ENCODE measurements at places on chromosomes 5 and 9. TPM values are rescaled to one million over a fixed set of nuclear protein-coding genes. Genes with fewer than 3 reads are reported as not detected.

DNA sequence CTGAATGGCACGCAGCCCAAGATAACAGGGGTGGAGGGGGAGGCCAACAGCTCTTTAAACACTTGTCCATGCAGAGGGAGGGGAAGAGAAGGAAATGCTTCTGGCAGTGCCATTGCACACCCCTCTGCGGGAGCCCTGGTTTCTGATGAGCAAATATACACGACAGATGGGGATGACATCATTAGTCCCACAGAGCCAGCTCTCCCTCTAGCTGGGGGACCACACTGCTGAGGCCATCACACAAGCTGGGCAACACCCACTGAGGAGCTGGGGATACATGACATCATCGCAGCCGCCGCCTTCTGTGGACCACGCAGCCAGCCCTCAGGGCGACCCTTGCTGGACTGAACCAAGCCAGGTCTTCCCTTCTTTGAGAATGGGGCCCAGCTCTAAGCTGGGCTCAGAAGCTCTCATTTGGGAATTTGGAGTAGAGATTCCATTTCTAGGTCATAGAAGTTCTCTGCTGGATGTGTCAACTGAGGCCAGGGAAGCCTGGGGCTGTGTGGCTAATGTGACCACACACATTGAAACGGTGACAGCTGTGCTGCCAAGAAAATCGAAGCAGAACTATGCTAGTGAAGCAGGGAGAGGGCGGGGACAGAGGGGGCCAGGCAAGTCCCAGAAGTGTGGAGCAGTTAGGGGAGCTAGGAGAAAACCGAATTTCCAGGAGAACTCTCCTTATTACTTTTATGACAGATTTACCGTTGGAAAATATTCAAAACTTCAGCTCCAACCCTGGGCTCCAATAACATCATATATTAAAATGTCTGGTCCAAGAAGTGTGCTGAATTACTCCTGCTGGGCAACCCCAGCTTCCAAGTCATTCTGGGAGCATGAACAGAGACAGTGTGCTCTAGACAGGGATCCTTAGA, 79.5 kb downstream of the PRRT1B start:
- H3K4me3 ChIP-seq: peak overlapping the region; percentile 30
- H3K27ac ChIP-seq: peak overlapping the region; percentile 87
- no peak for DNase-seq
- H3K27me3 ChIP-seq: no peaks in the 10 kb centered on the region

- no peak for DNase-seq
- H3K4me3 ChIP-seq: no peak overlapping the region
- no peaks in the 10 kb centered on the region for H3K4me1 ChIP-seq
- no peaks in the 10 kb centered on the region for H3K36me3 ChIP-seq
- H3K27ac ChIP-seq: no peak overlapping the region
- no peaks in the 10 kb centered on the region for H3K27me3 ChIP-seq
Measured at GRCh38 chr9:79742110-79742721, 170.5 kb downstream of the TLE4 start.

- H3K27ac ChIP-seq: no peak overlapping the region
- H3K36me3 ChIP-seq: peaks cover 1% of the 10 kb centered on the region
- H3K4me1 ChIP-seq: no peaks in the 10 kb centered on the region
- DNase-seq: no peak
- no peaks in the 10 kb centered on the region for H3K27me3 ChIP-seq
- no peak overlapping the region for H3K4me3 ChIP-seq
Measured at GRCh38 chr9:131868766-131869165, 128.9 kb upstream of the RAPGEF1 start.

- no peak for DNase-seq
- no peak overlapping the region for H3K4me3 ChIP-seq
- H3K27ac ChIP-seq: no peak overlapping the region
- H3K36me3 ChIP-seq: peaks cover 6% of the 10 kb centered on the region
- H3K4me1 ChIP-seq: peaks cover 37% of the 10 kb centered on the region
Measured at GRCh38 chr9:5622016-5622415, 6.9 kb upstream of the RIC1 start.

GRCh38 chr5:87300176-87300575, 32.5 kb downstream of the RASA1 start:
- no peak overlapping the region for H3K27ac ChIP-seq
- no peak for DNase-seq
- H3K4me3 ChIP-seq: no peak overlapping the region
- H3K4me1 ChIP-seq: peaks cover 53% of the 10 kb centered on the region

DNA sequence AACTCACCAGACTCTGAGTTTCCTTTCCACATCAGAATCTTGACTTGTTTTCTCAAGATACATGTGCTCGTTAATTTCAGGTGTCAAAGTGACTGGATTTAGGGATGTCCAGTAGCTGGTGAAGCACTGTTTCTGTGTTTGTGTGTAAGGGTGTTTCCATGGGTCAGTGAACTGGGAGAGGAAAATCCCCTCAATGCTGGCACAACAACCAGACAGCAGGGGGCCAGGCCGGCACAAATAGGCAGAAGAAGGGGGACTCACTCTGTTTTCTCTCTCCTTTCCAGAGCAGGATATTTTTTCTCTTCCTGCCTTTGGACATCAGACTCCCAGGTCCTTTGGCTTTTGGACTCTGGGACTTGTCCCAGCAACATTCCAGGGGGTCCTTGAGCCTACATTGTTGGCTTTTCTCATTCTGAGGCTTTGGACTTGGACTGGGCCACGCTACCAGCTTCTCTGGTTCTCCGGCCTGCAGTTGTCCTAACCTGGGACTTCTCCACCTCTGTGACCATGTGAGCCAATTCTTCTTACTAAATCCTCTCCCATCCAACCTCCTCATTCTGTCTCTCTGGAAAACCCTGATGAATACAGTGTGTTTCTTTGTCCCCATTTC, 144.0 kb downstream of the CAAP1 start:
- H3K36me3 ChIP-seq: no peaks in the 10 kb centered on the region
- H3K27me3 ChIP-seq: no peaks in the 10 kb centered on the region
- H3K27ac ChIP-seq: no peak overlapping the region
- H3K4me1 ChIP-seq: no peaks in the 10 kb centered on the region

- H3K4me3 ChIP-seq: no peak overlapping the region
- H3K4me1 ChIP-seq: peaks cover 19% of the 10 kb centered on the region
- peaks cover 3% of the 10 kb centered on the region for H3K27me3 ChIP-seq
- H3K36me3 ChIP-seq: peaks cover 6% of the 10 kb centered on the region
- no peak for DNase-seq
Measured at GRCh38 chr5:56733580-56733979, 81.8 kb upstream of the MAP3K1 start.

- no peaks in the 10 kb centered on the region for H3K36me3 ChIP-seq
- peaks cover 4% of the 10 kb centered on the region for H3K27me3 ChIP-seq
- no peaks in the 10 kb centered on the region for H3K4me1 ChIP-seq
- H3K27ac ChIP-seq: no peak overlapping the region
- H3K4me3 ChIP-seq: no peak overlapping the region
- DNase-seq: no peak
Measured at GRCh38 chr5:61734966-61735365, 402.9 kb downstream of the ZSWIM6 start.

DNA sequence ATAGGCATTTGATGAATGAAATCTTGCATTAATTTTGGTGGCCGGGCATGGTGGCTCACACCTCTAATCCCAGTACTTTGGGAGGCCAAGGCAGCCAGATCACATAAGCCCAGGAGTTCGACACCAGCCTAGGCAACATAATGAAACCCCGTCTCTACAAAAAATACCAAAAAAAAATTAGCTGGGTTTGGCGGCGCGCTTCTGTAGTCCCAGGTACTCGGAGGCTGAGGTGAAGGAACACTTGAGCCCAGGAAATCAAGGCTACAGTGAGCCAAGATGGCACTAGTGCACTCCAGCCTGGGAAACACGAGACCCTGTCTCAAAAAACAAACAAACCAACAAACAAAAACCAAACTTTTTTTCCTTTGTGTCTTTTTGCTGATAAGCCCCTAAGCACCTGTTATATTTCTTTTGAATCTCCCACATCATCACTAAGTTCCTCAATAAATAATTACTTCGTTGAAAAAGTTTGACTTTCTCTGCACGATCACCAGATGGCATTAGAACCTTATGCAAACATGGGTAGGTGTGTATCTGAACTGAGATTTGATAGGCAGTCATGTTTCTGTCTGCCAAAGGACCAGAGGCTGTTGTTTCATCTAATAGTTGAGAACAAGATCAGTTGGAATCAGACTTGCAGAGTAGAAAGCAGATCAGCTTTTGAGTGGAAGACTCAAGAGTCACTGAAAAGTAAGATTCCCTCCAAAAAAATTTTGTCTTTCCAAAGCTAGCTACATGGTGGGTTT, 5.5 kb upstream of the MATR3 start:
- H3K27ac ChIP-seq: peak overlapping the region; percentile 34
- peaks cover 41% of the 10 kb centered on the region for H3K36me3 ChIP-seq
- H3K4me3 ChIP-seq: no peak overlapping the region
- peaks cover 7% of the 10 kb centered on the region for H3K4me1 ChIP-seq
- DNase-seq: no peak
- no peaks in the 10 kb centered on the region for H3K27me3 ChIP-seq

DNA sequence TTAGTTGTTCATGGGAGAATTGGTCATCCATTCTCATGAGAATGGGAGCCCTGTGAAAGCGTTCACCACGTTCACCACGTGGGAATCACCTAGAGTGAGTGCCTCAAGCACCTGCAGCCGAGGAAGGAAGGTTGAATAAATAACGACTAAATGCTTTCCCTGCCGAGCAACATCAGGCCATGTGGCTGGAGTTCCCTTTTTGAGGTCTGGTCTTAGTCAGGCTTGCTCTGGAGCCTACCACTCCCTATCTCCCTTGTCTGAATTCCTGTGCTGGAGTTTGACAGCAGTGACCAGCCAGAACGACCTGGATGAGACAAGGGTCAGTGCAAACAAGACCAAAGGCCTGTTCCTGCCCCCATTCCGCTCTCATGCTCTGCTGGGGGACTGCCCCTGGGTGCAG, 28.5 kb downstream of the KCNMB1 start:
- H3K4me3 ChIP-seq: no peak overlapping the region
- H3K36me3 ChIP-seq: no peaks in the 10 kb centered on the region
- peaks cover 2% of the 10 kb centered on the region for H3K27me3 ChIP-seq
- no peaks in the 10 kb centered on the region for H3K4me1 ChIP-seq
- no peak overlapping the region for H3K27ac ChIP-seq
- DNase-seq: no peak

DNA sequence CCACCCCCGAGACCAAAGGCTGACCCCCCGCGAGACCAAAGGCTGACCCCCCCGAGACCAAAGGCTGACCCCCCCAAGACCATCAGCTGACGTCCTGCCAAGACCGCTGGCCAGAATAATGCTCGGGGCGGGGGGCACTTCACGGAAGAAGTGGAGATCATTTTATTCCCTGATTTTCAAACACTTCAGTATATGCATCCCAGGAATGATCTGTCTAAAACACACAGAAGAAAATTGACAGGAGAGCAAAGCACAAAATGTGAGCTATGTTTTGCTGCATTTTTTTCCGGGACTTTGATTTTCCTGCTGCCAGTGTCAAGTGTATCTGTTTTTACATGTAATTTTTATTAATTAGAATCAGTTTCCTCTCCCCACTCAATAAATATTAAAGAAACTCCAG, 67.1 kb downstream of the ADAMTS2 start:
- DNase-seq: no peak
- H3K36me3 ChIP-seq: no peaks in the 10 kb centered on the region
- H3K27ac ChIP-seq: no peak overlapping the region
- H3K4me3 ChIP-seq: no peak overlapping the region
- H3K27me3 ChIP-seq: no peaks in the 10 kb centered on the region
- H3K4me1 ChIP-seq: no peaks in the 10 kb centered on the region

GRCh38 chr5:172282272-172283019, 1.1 kb downstream of the UBTD2 start:
- H3K4me1 ChIP-seq: peaks cover 16% of the 10 kb centered on the region
- H3K4me3 ChIP-seq: peak overlapping the region; percentile 87
- DNase-seq: no peak

- H3K4me3 ChIP-seq: no peak overlapping the region
- DNase-seq: no peak
- H3K27me3 ChIP-seq: no peaks in the 10 kb centered on the region
- H3K27ac ChIP-seq: no peak overlapping the region
- no peaks in the 10 kb centered on the region for H3K4me1 ChIP-seq
Measured at GRCh38 chr5:54214722-54215121, 95.7 kb downstream of the ARL15 start.

PTTG1 gene
- 69.9 TPM for total RNA-seq

PCDHGA1 gene
- total RNA-seq: 0.10 TPM

ADAMTSL1 gene
- total RNA-seq: not detected

SOHLH1 gene
- total RNA-seq: not detected

SLC6A3 gene
- not detected for total RNA-seq

ACSL6 gene
- total RNA-seq: 48.1 TPM

POU5F2 gene
- 1.6 TPM for total RNA-seq

DNAJC18 gene
- 30.0 TPM for total RNA-seq
